ENCODE measurements at places on chromosomes 4 and X. TPM values are rescaled to one million over a fixed set of nuclear protein-coding genes. Genes with fewer than 3 reads are reported as not detected.
A peak's percentile ranks its signal among the peaks of the same experiment; 100 is the strongest.

DNA sequence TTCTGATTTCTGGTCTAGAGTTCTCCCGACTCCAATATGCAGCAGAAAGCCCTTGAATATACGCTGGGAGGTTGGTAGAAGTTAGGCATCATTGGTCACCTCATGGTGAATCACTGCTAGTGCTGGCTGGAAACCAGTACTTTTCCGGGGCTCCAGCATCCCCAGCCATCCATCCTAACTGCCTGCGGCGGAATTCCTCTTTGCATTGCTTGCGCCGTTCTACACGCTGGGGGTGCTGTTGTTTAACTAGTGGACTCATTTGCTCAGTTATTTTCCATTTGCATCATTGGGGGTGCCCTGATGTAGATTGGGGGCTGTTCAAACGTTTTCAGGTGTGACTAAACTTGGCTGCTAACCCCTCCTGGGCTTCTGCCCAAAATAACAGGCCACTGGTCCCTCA is 23.3 kb upstream of the GPR50 start:
- peaks cover 2% of the 10 kb centered on the region for H3K27me3 ChIP-seq
- no peaks in the 10 kb centered on the region for H3K4me1 ChIP-seq
- H3K36me3 ChIP-seq: no peaks in the 10 kb centered on the region

DNA sequence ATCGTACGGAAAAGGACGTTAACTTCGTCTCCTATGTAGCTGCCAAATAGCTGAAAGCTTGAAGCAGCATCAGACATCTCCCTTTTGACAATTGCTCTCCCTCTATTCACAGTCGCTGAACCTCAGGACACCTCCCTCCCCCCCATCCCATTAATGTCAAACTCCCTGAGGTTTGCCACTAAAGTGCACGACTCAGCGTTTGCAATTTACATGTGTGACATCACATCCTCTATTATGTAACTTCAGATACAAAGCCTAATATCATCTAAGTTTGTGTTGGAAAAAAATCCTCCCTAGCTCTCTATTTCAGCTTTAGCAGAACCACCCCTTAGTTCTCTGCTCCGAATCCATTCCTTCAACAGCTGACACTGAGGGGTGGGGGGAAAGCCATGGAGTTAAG is 5.5 kb upstream of the NR3C2 start:
- no peak overlapping the region for H3K27ac ChIP-seq
- no peaks in the 10 kb centered on the region for H3K27me3 ChIP-seq
- H3K4me3 ChIP-seq: no peak overlapping the region
- H3K4me1 ChIP-seq: peaks cover 9% of the 10 kb centered on the region

- H3K36me3 ChIP-seq: no peaks in the 10 kb centered on the region
- no peaks in the 10 kb centered on the region for H3K4me1 ChIP-seq
- no peak overlapping the region for H3K4me3 ChIP-seq
- H3K27me3 ChIP-seq: no peaks in the 10 kb centered on the region
- DNase-seq: no peak
- no peak overlapping the region for H3K27ac ChIP-seq
These were observed 27.2 kb upstream of the MAGED1 start for GRCh38 chrX:51866210-51866609.

DNA sequence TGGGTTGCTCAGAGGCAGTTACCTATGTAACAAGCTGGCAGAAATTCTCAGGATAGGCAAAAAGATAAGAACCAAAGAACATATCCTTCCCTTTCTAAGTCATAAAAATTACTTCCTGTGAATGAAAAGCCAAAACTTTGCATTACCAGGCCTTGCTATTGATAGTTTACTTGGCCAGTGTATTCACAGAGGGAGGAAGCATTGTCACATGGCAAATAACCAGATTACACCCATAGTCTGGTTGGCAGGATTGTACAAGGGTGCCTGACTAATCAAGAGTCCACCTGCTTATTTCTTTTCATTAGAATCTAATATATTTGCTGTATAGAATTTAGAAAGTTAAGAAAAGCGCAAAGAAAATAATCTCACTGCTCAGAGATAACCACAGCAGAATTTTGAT is 14.1 kb downstream of the XIAP start:
- no peaks in the 10 kb centered on the region for H3K27me3 ChIP-seq
- DNase-seq: no peak
- no peaks in the 10 kb centered on the region for H3K4me1 ChIP-seq
- no peak overlapping the region for H3K4me3 ChIP-seq
- H3K36me3 ChIP-seq: no peaks in the 10 kb centered on the region
- H3K27ac ChIP-seq: no peak overlapping the region

DNA sequence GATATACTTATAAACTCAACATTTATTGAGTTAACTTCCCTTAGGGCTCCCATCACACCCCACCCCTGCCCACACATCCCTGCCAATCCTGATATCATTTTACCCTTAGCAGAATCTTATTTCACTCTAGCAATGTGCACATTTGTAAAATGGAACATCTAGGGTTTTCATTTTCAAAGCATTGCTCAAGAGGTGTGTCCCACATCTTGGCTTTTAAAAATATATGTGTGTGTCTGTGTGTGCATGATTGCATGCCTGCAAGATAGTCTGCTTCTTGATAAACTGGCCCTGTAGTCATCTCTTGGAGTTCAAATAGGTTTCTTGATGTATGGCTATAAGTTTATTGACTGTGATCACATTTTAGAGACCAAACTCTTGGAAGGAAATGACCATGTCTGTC is 26.4 kb upstream of the EGF start:
- H3K4me3 ChIP-seq: no peak overlapping the region
- no peaks in the 10 kb centered on the region for H3K4me1 ChIP-seq
- H3K36me3 ChIP-seq: no peaks in the 10 kb centered on the region
- H3K27ac ChIP-seq: no peak overlapping the region

- H3K4me1 ChIP-seq: no peaks in the 10 kb centered on the region
- H3K27ac ChIP-seq: no peak overlapping the region
- no peak overlapping the region for H3K4me3 ChIP-seq
- no peaks in the 10 kb centered on the region for H3K27me3 ChIP-seq
- no peak for DNase-seq
These were observed 67.0 kb upstream of the HMX1 start for GRCh38 chr4:8938623-8939022.

DNA sequence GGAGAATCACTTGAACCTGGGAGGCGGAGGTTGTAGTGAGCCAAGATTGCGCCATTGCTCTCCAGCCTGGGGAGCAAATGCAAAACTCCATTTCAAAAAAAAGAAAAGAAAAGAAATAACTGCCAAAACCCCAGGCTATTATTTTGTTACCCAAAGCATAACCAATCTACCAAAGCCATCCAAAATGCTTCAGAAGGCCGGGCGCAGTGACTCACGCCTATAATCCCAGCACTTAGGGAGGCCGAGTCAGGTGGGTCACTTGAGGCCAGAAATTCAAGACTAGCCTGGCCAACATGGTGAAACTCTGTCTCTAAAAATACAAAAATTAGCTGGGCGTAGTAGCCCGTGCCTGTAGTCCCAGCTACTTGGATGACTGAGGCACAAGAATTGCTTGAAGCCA is 49.8 kb downstream of the SMIM31 start:
- DNase-seq: no peak
- no peaks in the 10 kb centered on the region for H3K27me3 ChIP-seq
- H3K4me3 ChIP-seq: no peak overlapping the region
- H3K27ac ChIP-seq: no peak overlapping the region

DNA sequence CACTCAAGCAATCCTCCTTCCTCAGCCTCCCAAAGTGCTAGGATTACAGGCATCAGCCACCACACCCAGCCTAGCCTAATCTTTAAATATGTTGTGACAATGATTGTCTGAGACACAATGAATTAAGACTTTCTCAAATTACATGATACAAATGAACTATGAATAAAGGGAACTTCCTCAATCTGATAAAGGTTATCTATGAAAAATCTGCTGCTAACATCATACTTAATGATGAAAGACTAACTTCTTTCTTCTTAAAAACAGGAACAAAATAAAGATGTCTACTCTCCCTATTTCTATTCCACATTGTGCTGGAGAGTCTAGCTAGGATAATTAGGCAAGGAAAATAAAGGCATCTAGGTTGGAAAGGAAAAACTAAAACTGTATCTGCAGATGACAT is 60.0 kb downstream of the PDHA1 start:
- no peak overlapping the region for H3K27ac ChIP-seq
- no peaks in the 10 kb centered on the region for H3K4me1 ChIP-seq
- no peak overlapping the region for H3K4me3 ChIP-seq
- H3K27me3 ChIP-seq: peaks cover 6% of the 10 kb centered on the region
- DNase-seq: no peak
- no peaks in the 10 kb centered on the region for H3K36me3 ChIP-seq

DNA sequence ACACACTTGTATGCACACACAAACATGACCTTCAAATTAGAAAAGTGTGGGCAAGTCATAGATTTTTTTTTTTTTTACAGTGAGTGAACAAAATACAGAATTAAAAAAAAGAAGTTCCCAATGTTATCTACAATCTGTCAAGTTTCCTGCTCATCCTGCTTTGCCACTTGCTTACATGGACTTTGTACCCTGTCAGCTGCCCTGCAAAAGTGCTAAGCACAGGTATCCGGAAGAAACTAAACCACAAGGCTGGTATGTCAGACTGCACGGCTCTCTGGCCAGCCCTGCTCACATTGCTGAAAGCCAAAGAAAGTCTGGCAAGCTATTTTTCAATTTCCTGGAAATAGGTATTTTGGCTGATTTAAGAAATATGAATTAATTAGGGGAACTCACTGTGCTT is 38.9 kb upstream of the BCLAF3 start:
- peak overlapping the region; percentile 50 for H3K27ac ChIP-seq
- H3K4me1 ChIP-seq: no peaks in the 10 kb centered on the region
- peak; percentile 61 for DNase-seq

DNA sequence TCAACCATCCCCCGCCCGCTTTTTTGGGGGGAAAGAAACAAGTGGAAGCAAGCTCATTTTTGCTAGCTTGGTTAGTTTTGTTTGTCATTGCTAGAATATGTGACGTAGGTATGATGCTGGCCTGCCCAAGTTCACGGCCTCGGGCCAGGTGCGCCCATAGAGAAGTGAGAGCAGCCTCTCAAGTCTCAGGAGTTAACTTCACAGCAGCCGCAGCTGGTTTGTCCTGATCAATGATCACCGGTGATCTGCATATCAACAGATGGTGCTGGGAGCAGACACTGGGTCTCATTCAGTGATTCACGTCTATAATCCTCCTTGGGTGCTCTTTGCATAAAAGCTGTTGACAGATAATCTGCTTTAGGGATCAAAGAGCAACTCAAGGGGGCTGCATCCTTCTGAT is 50.1 kb downstream of the ENPP6 start:
- DNase-seq: no peak
- no peaks in the 10 kb centered on the region for H3K4me1 ChIP-seq
- H3K27ac ChIP-seq: no peak overlapping the region
- H3K36me3 ChIP-seq: no peaks in the 10 kb centered on the region
- no peak overlapping the region for H3K4me3 ChIP-seq

GRCh38 chrX:154715825-154716224 is 35.1 kb downstream of the GAB3 start:
- DNase-seq: no peak
- no peaks in the 10 kb centered on the region for H3K4me1 ChIP-seq
- no peaks in the 10 kb centered on the region for H3K36me3 ChIP-seq
- H3K27me3 ChIP-seq: no peaks in the 10 kb centered on the region
- H3K27ac ChIP-seq: no peak overlapping the region

DNA sequence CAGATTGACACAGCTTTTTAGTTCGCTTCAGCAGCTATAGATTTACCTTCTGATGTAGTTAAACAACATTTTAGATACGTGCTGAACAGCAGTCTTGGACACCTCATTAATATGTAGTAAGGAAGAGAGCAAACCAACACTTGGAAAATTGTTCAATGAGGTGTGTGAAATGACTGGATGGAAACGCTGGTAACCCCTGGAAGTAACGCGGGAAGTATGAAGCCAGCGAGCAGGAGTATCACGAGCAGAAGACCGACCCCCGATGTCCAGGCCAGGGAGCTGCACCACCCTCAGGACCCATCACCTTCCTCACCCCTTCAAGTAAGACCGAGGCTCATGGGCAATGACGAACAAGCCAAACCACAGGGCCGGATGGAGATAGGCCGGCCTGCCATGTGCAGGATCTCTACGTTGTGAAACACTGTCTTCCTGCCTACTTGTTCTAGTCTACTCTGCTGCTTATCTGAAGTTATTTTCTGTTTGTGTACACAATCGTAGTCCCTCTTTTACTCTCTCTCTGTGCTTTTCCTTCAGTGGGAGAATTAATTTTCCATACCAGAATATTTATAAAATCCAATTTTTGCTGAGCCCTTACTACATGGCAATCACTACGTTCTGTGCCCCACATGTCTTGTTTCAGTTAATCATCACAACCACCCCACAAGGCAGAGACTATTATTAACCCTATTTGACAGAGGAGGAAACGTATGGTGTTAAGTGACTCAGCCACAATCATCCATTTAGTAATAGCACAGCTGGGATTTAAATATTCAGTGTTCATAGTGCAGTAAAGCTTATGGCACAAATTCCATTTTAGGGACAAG is 221.7 kb downstream of the APBB2 start:
- H3K36me3 ChIP-seq: no peaks in the 10 kb centered on the region
- no peak overlapping the region for H3K4me3 ChIP-seq
- H3K4me1 ChIP-seq: no peaks in the 10 kb centered on the region
- no peak overlapping the region for H3K27ac ChIP-seq

DNA sequence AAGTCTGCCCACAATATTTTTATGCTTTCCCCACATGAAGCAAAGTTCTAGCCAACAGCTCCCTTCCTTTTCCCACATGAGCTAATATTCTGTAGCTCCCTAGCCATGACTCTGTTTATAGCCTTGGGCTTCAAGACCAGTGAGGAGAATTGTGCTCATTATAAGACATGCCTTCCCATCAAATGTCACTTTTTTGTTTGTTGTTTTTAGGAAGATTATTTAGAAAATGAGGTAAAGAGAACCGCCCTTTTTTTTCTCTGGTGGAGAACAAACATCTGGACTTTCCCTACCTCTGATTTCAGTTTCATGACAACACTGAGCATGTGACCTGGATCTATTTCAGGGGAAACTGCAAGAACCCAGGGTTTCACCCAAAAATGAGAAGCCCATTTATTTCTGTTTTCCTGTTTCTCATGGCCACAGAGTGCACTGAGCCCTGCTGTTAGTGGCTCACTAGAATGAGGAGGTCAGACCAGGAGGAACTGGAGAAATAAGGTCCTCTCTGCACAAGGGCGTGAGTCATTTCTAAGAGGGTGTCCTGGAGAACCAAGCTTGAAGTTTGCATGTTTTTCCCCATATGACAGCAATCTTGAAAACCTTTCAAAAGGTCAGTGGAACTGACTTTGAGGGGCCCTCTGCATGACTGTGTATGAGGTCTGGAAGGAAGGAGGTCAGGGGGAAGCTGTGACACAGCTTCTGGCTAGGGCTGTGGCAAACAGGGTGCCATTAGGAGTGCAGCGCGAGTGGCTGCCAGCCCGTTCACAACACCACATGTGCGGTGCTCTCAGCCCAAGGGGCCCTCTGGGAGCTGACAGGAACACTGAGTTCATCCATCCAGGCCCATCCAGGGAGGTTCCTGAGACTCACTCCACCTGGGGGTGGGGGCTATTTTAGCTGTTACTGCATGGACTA is 55.2 kb downstream of the CHST7 start:
- DNase-seq: no peak
- H3K27me3 ChIP-seq: no peaks in the 10 kb centered on the region
- H3K4me1 ChIP-seq: no peaks in the 10 kb centered on the region

- no peak overlapping the region for H3K27ac ChIP-seq
- H3K4me1 ChIP-seq: no peaks in the 10 kb centered on the region
- H3K4me3 ChIP-seq: no peak overlapping the region
- no peaks in the 10 kb centered on the region for H3K36me3 ChIP-seq
- DNase-seq: no peak
These were observed 473.7 kb downstream of the GBA3 start for GRCh38 chr4:23166407-23166806.

- no peaks in the 10 kb centered on the region for H3K27me3 ChIP-seq
- no peak for DNase-seq
- H3K27ac ChIP-seq: no peak overlapping the region
These were observed 45.7 kb downstream of the KLHL8 start for GRCh38 chr4:87174672-87175071.

Gene GYG2
- 5.4 TPM for total RNA-seq

Gene PDGFRA
- 5.3 TPM for total RNA-seq

Gene INTU
- 4.4 TPM for total RNA-seq

Gene GNRHR
- total RNA-seq: not detected

Gene CTAG2
- not detected for total RNA-seq

Data from pancreas (tissue), 10 donors.